ENCODE measurements at places on chromosomes 1 and 21.

DNA sequence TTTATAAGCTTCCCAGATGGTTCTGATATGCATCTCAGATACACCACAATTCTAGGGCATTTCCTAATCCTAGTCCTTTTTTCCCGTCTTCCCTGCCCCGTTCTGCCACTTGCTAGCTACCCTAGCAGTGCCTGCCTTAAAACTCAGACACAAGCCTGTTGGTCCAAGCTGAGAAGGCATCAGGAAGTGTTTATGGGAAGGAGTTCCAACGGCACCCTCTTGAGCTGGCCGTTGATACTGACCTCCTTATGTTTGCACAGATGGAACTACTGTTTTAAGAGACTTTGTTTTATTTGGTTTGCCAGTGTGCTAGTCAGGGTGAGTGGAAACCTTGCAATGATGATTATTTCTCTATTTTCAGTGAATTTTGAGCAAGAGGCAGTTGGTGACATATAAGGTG is 67.2 kb downstream of the UCK2 start:
- no peak for DNase-seq

GRCh38 chr21:34800797-34801518 is 132.2 kb downstream of the CLIC6 start:
- no peak for DNase-seq

DNA sequence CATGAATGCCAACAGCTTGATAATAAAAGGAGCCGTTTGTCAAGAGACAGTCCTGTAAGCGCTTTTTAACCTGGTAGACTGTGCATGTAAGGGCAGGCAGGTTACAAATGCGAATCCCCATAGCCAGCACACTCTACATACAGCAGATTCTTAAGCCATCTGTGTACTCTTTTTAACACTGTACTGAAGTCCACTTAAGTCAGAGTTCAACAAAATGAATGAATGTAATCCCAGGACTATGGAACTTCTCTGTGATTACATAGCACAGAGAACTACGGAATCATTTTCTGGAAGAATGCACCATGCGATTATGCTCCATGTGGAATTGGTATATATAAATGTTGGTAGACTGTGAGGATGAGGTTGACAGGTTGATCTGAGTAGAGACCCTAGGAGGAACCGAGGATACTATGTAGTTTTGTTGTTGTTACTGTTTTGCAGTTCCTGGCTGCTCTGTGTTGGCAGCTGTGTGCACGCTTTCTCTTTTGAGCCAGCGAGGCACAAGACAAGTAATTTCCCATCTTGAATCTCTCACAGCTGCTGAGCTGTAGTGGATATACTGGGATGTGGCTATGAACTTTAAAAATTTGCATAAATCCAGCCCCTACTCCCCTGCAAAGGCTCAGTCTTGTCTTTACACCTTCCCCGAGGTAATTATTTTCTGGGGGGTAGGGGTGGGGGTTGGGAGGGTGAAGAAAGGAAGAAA is 21.9 kb downstream of the LRRC8D start:
- no peak for DNase-seq

DNA sequence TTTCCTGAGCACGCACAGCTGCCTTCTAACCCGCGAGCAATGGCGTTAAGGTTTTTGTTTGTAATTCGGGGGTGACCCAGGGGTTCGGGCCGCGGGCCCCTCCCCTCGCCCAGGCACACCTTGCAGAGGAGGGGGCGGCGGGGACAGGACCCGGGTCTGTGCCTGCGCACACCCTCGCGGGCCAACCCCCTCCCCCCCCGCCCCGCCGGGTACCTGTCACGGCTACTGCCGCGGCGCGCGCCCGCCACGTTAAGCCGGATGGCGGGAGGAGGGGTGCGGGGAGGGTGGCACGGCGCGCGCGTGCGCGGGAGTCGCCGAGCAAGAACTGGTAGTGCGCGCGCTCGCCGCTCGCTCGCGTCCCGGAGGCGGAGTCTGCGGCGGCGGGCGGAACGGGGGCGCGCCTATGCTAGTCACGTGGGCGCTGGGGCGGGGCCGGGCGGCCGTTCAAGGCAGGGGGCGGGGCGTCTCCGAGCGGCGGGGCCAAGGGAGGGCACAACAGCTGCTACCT is at the start of gene TPTE:
TPTE (plus strand) TSS at position 493 of the 508 bp plus-strand sequence. CDS start 17,141 bp downstream, outside the sequence.
- no peak for DNase-seq

DNA sequence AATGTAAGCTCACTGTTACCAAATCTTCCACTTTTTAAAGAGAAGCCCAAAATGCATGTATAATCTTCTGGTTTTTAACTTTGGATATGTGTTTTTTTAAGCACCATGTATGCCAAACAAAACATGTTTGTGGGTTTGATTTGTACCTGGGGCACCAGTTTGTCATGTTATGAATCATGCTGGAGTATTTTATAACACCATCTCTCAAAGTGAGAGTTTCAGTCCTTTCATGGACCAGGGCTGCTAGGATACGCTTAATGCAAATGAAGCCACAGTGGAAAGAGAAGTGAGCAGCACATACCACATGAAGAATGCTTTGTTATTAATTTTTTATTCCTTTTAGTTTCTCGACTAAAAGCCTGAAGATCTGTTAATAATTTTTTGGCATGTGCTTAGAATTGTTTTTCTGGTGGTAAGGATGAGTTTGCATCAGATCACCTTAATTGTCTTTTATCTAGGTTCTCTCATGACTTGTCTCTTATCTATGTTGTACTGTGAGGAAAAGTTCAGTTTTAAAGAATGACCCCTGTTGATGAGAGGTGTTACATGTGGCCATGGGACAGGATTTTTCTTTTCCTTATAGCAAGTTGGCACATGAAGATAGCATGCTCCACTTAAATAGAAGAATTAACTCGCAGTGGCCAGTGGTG is 2.0 kb upstream of the RABGAP1L start:
- peak; percentile 36 for DNase-seq

DNA sequence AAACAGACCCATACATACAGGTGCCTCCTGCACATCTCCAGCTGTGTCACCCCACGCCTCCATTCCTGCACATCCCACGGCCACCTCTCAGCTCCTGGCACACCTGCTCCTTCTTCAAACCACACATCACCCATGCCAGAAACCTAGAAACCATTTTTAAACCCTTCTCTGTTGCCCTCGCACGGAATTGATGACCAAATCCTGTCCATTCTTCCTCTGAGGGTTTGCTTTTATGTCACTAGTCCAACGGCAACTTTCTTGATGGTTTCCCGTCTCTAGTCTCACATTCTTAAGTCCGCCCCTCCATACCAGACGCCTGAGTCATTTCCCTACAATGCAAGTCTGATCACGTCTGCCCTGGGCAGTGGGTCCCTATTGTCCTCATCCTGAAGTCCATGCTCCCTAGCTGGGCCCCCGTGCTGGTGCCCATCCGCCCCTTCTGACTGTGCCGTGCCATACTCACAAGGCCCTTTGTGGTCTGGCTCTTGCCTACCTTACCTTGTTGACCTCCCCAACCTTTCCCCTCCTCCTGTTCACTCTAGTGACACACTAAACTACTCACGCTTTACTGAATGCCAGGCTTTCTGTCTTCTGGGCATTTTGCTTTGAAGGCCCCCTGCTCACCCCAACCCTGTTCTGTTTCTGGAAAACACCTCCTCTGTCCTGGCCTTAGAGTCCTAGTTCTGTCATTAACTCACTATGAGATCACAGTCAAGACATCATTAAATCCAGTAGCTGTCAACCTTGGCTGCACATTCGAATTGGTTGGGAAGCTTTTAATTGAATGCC is 17.6 kb downstream of the SLC2A1 start:
- DNase-seq: no peak

DNA sequence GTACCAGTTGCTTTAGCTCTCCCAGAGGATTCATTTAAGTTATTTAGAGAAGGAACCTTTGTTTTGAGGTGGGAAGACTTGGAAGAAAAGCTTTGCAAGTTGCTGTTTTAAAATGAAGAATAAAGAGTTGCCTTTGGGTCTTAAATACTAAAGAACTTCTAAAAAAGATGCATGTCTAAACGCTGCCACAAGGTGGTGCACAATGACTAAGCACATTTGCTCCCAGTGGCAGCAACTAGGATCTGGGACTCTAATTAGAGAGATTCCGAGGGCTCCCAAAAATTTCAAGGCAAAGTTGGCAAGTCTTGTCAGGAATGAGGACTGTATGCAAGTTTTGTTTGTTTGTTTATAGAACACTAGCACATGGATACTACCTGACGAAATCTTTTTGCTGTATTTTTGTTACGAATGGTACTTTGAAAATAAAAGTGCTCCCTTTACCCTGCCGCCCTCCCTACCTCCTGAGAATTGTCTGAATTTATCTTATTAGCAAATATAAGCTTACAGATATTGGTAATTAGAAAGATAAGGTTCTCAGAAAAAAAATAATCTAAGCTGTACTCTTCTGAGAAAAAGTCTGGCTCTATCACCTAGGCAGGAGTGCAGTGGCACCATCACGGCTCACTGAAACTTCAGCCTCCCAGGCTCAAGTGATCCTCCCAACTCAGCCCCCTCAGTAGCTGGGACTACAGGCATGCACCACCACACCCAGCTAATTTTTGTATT is 121.8 kb downstream of the HFM1 start:
- DNase-seq: peak; percentile 41

- peak; percentile 8 for DNase-seq
These were observed 1793.9 kb downstream of the NCAM2 start for GRCh38 chr21:22791986-22792560.

DNA sequence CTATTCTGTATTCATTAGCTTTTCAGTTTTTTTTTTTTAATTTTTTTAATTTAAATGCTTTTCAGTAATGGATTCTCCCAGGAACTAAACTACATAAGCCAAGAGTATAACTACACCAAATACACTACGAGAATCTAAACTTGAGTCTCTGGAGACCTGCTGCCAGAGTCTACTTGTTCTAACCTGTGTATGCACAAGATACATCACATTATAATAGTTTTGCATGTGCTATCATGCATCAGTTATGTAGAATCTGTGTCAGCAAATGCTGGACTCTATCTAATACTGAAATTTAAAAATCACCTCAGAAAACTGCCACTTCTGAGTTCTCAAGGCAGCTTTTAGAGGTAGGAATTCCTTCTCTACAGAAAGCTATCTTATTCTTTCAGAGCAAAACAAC is 146.3 kb upstream of the GREM2 start:
- DNase-seq: no peak

DNA sequence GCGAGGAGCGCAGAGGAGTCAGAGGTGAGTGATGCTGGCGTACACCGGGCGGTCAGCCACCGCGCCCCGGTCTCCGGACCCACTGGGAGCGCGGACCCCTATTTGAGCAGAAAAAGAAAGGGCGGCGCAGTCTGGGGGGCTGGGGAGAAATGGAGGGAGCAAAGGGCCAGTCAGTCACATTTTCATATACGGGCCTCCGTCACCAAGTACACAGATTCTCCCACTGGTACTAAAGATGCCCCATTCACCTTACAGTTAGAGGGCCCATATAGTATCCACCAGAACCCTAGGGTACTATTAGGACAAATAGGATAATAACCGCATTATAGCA is 573 bp downstream of the C2CD4D start:
- DNase-seq: no peak

GRCh38 chr21:17002594-17003257 is 510.1 kb upstream of the CXADR start:
- no peak for DNase-seq

DNA sequence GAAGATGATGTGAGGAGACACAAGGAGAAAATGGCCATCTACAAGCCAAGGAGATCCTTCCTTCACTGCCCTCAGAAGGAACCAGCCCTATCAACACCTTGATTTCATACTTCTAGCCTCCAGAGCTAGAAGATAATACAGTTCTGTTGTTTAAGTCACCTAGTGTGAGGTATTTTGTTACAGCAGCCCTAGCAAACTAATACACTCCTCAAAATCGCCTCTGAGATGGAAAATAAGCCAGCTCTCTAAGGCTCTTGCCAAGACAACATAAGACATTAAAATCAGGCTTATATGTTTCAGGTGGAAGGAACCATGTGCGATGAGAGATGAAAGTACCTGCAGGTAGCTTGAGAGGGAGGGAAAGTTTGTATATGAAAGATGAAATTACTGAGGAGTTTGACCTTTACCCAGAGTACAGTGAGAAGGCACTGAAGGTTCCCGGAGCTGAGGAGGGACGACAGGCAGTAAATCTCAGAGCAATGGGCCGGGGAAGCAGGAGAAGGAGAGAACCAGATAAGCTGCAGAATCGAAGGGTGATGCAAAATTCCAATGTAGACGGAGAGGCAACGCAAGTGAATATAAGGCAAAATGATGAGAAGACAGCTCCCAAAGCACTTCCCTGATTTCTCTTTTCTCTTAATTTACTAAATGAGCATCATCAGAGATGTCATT is 84.7 kb downstream of the HHIPL2 start:
- DNase-seq: no peak

DNA sequence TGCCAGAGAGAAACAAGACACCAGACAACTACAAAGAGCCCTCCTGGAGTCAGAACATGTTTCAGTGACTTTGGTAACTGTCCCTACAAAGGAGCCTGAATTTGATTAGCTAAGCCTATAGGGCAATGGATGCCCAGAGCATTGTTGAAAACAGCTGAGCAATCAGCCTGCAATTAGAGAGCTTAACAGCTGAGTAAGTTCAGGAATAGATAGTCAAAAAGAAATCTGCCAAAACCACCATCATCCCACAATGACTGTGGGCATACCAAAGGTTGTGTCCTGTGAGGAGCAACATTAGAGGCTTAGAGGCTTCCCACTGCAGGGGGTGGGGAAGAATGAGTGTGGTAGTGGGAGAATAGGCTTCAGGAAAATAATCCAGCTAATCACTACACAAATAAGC is 32.1 kb downstream of the SH3BP5L start:
- no peak for DNase-seq

GRCh38 chr1:150973836-150974579 is 627 bp downstream of the CERS2 start:
- DNase-seq: peak; percentile 50

GRCh38 chr1:22836850-22837249 is 126.2 kb downstream of the EPHB2 start:
- no peak for DNase-seq

DNA sequence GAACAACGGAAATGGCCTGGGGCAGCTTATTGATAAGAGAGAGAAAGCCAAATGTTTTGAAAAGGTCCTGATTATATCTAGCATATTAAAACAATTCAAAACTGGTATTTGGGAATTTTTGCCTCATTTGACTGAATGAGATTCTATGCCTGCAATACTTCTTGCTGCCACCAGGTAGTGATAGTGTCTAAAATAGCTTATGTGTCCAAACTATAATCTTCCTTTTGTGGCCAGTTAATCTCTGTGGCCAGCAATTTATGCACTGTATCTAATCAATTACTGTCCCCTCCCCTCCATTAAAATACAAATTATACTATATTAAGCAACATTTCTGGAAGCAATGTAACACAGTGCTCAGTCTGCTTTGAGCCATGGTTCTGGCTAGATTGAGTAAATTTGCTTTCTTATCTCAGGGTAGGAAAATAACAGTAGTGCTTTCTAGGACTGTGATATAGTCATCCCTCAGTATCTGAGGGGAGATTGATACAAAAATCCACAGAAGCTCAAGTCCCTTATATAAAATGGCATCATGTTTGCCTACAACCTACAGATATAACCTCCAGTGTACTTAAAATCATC is 91.8 kb downstream of the FOXD2 start:
- no peak for DNase-seq

DNA sequence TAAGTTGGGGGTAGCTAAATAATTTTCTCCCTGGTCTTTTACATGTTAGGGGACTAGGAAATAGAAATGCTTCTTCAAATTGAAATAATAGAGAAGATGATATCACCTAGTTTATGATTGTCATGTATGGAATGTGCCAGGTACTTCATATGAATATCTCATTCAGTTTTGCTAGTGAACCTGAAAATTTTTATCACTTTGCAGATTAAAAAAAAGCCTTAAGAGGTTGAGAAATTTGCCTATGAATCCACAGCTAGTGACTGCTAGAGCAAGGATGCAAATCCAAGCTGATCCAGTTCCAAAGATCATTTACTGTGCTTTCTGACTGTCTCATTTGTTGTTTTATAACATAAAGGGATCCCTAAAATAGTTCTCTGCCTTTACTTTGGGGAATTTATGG is 24.7 kb downstream of the RNF2 start:
- no peak for DNase-seq

GRCh38 chr1:111505641-111506119 is 2.2 kb upstream of the ADORA3 start:
- peak; percentile 73 for DNase-seq

All from germinal center (tissue), 1 donor.